Sciatic nerve (tissue), 2 donors: ENCODE measurements at places on chromosomes 2 and 18.

DNA sequence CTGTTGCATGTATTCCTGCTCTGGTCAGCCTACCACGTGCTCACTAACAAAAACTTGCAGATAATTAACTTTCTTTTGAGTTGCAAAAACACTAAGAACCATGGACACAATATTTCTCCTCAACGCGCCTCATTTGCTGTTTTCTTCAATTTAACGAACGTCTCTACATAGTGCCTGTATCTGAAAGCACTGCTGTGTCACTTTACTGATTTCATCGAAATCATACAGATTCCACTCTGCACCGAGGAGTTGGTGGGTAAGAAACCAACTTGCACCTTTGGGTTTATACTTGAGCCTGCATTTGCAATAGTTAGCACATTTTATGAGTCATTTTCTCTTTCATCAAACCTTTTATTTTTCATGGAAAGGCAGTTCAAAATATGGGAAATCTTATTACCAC is 145.8 kb downstream of the DCDC2C start:
- no peak for DNase-seq

DNA sequence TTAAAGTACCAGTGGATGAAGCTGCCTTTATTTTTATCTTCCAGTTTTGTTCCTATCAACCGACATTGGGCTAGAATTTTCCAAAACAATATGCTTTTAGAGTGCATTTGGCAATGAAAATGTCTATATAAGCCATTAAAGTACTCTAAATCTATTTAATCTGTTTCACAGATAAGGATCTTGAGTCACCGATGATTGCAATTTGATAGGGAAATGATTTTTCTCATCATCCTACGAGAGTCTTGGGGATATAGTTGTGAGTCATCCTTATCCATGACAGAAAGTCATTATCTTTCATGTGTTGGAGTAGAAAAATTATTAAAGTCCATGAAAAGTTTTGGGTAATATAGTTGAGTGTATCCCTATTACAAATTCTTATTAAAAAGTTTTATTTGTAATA is 26.1 kb downstream of the SLC39A10 start:
- no peak for DNase-seq

DNA sequence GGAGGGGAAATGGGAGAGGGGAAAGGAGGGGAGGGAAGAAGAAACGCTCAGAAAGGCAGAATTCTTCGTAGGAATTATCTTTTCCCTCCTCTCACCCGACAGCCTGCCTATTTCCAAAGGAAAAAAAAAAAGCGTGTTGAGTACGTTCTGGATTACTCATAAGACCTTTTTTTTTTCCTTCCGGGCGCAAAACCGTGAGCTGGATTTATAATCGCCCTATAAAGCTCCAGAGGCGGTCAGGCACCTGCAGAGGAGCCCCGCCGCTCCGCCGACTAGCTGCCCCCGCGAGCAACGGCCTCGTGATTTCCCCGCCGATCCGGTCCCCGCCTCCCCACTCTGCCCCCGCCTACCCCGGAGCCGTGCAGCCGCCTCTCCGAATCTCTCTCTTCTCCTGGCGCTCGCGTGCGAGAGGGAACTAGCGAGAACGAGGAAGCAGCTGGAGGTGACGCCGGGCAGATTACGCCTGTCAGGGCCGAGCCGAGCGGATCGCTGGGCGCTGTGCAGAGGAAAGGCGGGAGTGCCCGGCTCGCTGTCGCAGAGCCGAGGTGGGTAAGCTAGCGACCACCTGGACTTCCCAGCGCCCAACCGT is at the start of gene GAD1:
Gene GAD1, plus strand, starts transcription at position 384 of the 589 bp plus-strand sequence. CDS start 1,705 bp downstream, outside the sequence.
- DNase-seq: peak; percentile 83

- no peak for DNase-seq
Observed at GRCh38 chr2:117763804-117764203, 50.7 kb upstream of the DDX18 start.

- DNase-seq: no peak
Observed at GRCh38 chr2:135839713-135840112, 2.7 kb upstream of the LCT start.

- no peak for DNase-seq
Observed at GRCh38 chr2:212945526-212945925, 205.9 kb downstream of the IKZF2 start.

- no peak for DNase-seq
Observed at GRCh38 chr2:74162951-74163350, 15.2 kb upstream of the BOLA3 start.

DNA sequence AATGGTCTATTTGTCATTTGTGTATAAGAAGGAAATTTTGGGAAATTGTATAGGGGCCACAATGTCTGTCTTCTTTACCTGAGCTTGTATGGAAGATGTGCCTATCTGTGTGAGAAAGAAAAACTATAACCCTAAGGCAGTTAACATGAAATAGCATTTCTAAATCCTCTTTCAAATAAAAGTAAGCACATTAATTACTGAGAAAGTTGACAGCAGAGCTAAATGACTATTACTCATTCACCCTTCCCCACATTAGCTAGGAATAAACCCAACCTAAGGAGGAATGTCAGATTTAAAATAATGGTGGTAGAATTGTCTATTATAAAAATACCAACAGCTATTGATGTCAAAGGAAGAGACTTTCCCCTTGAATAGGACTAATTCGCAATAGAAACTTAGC is 56.2 kb downstream of the SLC38A11 start:
- DNase-seq: no peak

GRCh38 chr2:26925100-26925791 is 45.2 kb upstream of the MAPRE3 start:
- DNase-seq: no peak

GRCh38 chr2:55141572-55142413 is 90.3 kb downstream of the CLHC1 start:
- no peak for DNase-seq

- DNase-seq: no peak
Observed at GRCh38 chr2:220781622-220782241, 790.4 kb downstream of the EPHA4 start.

DNA sequence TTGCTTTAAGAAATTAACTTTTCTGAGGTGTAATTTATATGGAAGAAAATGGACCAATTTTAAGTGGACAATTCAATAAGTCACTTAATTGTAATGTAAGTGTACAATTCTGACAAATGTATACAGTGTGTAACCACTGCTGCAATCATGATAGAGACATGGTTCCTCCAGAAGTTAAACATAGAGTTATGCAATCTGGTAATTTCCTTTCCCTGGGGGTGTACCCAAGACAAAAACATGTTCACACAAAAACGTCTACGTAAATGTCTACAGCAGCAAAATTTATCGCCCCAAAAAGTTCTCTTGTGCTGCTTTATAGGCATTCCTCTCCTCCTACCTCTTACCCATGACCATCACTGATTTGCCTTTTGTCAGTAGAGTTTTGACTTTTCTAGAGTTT is 141.5 kb downstream of the AQP4 start:
- DNase-seq: no peak
